ENCODE measurements at places on chromosomes 2 and 18.

DNA sequence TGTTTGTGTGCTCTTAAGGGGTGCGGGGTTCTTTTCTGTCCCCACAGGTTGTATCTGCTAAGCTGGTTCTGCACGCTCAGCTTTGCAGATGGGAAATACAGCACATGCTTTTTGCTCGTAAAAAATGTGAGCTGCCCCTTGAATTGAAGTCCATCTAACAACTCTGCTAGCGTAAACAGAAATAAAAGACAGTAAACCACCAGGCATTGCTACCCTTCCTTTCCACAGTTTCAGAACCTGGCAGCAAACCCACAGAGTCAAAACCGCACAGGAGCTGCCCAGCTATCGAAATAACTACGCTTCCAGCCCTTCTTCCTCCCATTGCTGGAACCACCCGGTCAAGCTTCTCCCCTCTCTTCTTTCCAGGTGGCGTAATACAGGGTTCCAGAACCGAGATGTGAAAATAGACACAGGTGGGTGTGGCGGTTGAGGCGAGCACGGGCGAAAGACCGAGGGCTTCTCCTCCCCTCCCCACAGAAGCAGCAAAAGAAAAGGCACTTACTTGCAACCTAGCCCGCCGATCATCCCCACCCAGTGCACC lies 479 bp downstream of the SCN9A start:
- DNase-seq, result no peak

GRCh38 chr2:154400563-154401290 lies 297.8 kb upstream of the KCNJ3 start:
- DNase-seq, result no peak

DNA sequence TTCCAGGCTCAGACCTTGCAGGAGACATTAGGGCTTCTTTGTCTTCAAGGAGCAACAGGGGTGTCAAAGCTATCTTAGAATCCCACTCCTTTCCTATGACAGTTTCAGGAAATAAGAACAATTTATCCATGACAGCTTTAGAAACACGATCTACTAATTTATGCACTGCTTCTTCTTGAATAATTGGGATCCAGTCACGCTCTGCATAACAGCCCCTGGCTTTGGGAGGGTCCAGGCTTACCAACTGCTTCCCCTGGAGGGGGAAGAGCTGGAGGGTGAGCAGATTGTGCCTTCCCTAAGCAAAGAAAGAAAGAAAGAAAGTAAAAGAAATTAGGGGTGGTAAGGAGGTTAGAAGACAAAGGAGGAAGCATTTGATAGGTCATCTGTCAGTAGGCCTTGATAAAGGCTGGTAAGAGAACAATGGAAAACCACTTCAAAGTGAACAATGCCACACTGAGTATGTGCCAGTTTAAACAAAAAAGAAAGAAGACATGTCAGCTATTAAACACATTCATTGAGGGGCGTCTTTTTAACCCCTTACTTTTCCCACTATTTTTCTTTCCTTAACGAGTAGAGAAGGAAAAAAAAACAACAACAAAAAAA lies 327.6 kb downstream of the DCC start:
- no peak for DNase-seq

- no peak for DNase-seq
Measured at GRCh38 chr2:137151731-137152130, 386.4 kb downstream of the THSD7B start.

- DNase-seq, result no peak
Measured at GRCh38 chr2:10303181-10303693, 533 bp downstream of the HPCAL1 start.

DNA sequence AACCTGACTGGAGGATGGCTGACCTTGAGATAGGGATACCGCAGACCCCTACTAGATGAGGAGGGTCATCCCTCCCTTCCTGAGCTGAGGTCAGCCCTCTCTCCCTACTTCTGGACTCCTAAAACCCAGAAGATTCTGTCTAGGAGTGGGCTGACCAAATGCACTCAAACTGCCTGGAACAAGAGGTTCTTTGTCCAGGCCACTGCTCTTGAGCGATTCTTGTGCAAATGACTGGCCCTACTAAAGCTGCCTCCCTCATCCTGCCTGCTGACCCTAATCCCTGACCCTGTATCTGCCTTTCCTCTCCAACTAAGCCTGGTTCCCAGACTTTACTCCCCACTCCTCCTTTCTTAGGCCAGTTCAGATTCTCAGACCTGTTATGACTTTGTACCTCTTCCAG lies 56.2 kb downstream of the EFR3B start:
- no peak for DNase-seq

- no peak for DNase-seq
Measured at GRCh38 chr2:153870308-153870707, 1.4 kb upstream of the GALNT13 start.

DNA sequence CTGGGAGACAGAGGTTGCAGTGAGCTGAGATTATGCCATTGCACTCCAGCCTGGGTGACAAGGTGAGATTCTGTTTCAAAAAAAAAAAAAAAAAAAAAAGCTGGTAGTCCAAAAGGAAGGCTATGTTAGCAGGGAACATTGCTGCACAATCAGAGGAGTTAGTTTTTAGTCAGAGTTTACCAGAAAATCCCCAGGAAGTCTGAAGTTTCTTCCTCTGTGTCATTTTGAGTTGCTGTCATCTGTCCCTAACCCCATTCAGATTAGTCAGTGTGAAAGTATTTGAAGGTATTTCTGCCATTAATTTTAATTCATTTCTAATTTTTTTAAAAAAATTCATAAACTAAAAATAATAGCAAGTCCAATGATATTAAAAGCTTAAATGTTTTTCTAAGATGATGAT lies 33.5 kb upstream of the CERS6 start:
- DNase-seq, result no peak

DNA sequence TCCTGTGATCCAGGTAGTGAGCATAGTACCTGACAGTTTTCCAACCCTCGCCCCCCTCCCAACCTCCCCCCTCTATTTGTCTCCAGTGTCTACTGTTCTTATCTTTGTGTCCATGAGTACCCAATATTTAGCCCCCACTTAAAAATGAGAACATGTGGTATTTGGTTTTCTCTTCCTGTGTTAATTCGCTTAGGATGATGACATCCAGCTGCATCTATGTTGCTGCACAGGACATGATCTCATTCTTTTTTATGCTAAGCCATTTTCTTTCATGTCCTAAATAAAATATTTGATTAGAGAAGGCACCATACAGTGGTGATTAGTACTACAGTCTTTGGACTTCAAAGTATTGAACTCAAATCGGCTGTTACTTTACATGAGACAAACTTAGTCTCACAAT lies 1087.9 kb downstream of the CBLN2 start:
- DNase-seq, result no peak

DNA sequence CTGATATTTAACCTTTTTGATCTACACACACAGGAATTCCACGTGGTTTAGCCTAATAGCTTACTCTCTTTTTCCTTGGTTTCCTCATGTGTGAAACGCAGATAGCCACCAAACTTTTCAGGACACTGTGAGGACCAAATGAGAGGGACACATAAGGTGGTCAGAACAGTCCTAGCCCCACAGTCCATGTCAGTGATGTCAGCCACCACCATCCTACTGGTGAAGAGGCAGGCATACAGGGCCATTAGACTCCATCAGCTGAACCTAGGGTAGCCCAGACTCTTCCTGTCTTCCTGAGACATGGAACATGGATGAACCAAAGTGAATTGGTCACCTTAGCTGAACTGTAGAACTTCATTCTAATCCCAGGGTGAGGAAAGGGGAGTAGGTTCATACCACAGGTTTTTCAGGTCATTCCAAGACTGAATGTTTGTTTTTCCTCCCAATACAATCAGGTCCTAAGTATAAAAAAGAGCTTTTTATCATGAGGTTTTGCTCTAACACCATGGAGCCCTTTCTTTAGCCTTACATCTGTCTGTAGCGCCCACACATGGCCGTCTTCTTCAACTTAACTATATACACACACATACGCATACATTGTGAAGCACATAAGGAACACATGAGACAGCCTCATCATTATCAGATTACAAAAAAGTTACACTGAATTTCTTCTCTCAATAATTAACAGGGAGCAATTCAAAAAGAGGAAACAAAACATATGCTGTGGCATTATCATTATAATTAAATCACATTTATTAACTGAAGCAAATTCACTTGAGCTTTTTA lies 18.5 kb upstream of the NFE2L2 start:
- no peak for DNase-seq

GRCh38 chr2:237424544-237424943 lies 10.6 kb upstream of the COL6A3 start:
- DNase-seq, result no peak

DNA sequence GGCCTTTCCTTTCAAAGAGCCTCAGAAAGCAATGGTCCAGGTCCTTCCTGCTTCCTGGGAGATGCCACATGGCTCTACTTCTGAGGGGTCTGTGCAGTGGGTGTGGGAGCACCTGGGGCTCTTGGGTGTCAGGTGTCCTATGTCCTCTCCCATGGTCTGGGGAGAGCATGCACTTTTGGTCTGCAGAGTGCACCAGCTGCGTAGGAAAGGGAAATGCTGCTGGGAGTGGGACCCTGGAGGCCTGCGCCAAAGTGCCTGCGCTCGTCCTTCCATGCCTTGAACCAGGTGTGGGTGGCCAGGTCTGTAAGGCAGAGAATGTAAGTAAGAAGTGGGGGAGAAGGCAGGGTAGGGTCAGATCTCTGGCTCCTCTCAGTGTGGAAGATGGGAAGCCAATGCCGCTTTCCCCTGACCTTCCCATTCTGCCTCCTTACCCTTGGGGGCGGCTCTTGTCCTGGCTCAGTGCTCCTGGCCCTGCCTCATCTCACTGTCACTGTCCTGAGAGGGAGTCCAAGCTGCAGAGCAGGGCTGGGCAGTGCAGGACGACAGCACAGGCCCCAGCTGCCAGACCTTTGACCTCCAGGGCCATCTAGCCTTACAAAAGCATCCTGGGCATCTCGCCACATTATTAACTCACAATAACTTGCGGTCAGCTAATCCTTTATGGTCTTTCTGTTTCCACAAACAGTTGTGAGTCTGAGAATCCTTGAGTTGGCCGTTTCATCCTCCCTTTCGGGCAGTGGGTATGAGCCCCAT lies 6.6 kb upstream of the PROM2 start:
- no peak for DNase-seq
